ENCODE measurements at places on chromosomes 1 and 21.

DNA sequence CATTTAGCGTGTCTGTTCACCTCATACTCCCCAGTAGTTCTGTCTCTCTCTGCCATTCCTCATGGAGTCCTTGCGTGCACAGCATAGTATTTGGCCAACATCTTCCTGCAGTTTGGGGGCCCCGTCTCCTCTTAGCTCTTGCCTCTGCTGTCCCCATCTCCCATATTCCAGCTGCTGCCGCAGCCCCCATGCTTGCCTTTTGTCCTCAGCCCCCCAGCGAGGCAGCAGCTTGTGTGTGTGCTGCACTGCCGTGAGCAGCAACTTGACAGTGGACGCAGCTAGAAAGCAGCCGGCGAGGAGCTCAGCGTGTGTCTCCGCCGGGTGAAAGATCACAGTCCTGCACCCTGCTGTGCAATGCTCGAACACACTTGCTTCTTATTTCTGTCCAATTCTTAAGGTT is 164.2 kb upstream of the COL6A1 start:
- no peak for DNase-seq

GRCh38 chr1:29963946-29964345 is 727.6 kb downstream of the PTPRU start:
- no peak for DNase-seq

GRCh38 chr1:83970114-83970513 is 28.8 kb downstream of the TTLL7 start:
- no peak for DNase-seq

- no peak for DNase-seq
These were observed 240.5 kb downstream of the RPS6KC1 start for GRCh38 chr1:213291526-213291925.

DNA sequence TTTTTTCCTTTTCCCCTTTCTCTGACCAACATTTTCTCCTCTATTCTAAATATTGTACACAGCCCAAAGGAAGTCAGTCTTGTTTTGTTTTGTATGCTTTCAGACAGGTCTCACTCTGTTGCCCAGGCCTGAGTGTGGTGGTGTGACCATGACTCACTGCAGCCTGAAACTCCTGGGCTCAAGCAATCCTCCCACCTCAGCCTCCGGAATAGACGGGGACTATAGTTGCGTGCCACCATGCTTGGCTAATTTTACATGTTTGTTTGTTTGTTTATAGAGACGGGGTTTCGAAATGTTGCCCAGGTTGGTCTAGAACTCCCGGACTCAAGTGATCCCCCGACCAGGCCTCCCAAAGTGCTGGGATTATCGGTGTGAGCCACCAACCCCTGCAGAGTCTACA is 72.8 kb downstream of the NRIP1 start:
- DNase-seq: no peak

- DNase-seq: no peak
These were observed 7.4 kb downstream of the CD48 start for GRCh38 chr1:160704250-160704649.

GRCh38 chr1:156805766-156806511 is 10.7 kb downstream of the SH2D2A start:
- DNase-seq: no peak

GRCh38 chr1:39711966-39712340 is 20.7 kb upstream of the HPCAL4 start:
- DNase-seq: no peak

DNA sequence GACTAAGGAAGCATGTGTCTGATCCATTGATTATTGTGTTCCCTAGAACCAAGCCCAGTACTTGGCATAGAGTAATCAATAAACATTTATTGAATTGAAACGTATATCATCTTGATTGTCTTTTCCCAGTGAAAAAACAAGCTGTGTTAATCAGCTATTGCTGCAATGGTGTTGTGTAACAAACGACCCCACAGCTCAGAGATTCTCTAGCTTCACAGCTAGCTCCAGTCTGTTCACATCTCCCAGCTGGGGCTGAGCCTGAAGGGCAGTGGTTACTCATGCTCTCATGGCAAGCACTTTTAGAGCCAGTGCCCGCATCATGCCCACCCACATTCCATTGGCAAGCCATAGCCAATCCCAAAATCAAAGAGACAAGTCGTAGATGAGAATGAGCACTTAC is 237.4 kb upstream of the RAB4A start:
- no peak for DNase-seq

GRCh38 chr1:230287674-230288315 is 138.3 kb downstream of the PGBD5 start:
- DNase-seq: no peak

DNA sequence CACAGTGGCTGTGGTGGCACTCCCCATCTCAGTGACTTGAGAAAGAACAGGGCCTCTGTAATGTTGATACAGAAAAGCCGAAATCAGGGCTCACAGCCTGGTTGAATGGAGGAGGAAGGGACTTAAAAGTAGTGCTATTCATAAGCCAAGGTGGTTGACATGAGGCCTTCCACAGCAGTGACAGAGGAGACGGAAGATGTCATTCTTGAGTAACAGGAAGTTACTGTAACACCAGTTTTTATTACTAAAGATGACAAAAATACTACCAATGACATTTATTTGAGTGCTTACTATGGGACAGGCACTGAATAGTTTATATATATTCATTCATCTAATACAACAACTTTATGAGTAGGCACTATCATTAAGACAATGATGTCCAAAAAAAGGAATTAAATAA is 52.8 kb upstream of the GNG12 start:
- no peak for DNase-seq

DNA sequence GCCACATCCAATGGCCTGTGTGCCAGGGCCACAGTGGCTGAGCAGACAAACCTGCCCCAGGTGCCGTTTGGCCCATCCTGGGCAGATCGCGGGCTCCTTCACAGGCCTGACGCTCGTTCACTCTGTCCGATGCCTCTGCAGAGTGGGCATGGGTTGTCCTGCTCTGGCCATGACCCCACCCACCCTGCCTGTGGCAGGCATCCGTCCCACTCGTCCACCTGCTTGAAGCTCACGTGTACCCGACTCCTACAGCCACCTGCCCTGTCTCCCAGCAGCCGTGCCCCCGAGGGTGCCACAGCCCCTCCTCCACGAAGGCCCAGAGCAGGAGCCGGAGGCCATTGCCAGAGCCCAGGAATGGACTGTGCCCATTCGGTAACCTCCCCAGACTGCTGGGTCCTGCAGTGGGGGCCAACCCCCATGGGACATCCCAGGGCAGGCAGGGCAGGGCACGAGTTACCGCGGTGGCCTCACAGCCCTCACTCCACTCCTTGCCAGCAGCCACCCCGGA is 41.9 kb downstream of the TRIM11 start:
- DNase-seq: no peak

GRCh38 chr1:46248122-46248920 is 758 bp downstream of the RAD54L start:
- no peak for DNase-seq

- DNase-seq: no peak
These were observed 8.7 kb upstream of the SLC2A5 start for GRCh38 chr1:9078015-9078751.

- DNase-seq: no peak
These were observed 30.8 kb upstream of the KIF1B start for GRCh38 chr1:10179406-10180091.

DNA sequence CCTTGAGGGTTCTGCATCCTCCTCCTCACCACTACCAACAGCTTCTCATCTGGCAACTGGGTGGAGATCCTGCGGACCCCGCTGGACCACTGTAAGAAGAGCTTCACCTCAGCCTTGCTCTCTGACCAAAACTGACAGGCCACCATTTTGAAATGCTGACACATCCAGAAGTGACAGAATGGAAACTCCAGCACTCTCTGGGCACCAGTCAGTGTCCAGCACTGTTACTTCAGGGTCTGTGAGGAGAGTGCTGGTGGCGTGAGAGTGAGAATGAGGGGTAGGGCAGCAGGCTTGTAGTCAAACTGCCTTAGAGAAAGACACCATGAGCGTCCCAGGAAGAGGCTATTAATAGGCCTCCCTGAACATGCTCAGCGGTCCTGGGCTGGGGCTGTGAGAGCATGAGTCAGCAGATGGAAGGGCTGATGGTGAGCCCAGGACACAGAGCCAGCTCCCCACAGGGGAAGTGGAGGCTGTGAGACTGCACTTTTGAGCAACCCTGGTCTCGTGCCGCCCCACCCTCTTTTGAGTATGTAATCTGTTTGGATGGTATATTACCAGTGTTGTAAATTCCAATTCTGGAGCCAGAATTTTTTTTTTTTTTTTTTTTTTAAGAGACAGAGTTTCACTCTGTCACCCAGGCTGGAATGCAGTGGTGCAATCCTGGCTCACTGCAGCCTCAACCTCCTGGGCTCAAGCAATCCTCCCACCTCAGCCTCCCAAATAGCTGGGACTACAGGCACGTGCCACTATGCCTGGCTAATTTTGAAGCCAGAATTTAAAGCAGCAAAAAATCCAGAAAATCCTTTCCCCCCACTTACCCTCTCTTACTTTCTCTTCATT is 34.4 kb upstream of the SLC30A1 start:
- DNase-seq: no peak

- peak; percentile 87 for DNase-seq
These were observed 37.7 kb upstream of the KCNJ15 start for GRCh38 chr21:38219049-38219628.

GRCh38 chr21:39159342-39160063 is 23.7 kb downstream of the PSMG1 start:
- DNase-seq: no peak

DNA sequence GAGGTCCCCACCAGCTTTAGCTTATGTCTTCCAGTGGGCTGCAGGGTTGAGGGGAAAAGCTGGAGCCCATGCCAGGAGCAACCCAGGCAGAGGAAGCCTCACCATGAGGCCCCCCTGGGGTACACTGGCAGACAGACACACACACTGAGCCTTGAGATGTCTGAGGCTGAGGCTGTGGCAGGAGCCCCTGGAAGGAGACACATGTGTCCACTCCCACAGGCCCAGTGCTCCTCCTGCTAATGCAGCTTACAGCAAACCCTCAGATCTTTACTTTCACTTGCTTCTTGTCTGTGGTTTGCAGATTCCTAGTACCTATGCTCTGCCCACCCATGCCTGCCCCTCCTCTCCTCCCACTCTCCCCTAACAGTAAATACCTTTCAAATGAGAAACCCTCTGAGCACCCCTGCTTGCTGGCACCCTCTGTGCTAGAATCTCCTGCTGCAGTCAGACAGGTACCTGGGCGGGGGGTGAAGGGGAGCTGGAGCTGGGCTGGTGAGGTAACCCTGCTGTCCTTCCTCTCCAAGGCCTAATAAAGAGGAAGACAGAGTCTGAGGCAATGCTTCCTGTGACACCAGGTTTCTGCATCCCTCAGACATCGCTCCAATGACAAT is 63.4 kb upstream of the NEK2 start:
- DNase-seq: no peak

Measured in H1 (cell line).